Activated naive CD4-positive, alpha-beta T cell treated with anti-CD3 and anti-CD28 coated beads, Interleukin-2, amount 50 U/mL, for 16 hours (primary cell): ENCODE measurements at places on chromosomes 6 and 20.
A peak's percentile ranks its signal among the peaks of the same experiment; 100 is the strongest.

GRCh38 chr20:41960166-41960565, 342.0 kb upstream of the CHD6 start:
- no peak for DNase-seq

GRCh38 chr6:99030915-99031314, 83.2 kb upstream of the FBXL4 start:
- DNase-seq, result no peak

DNA sequence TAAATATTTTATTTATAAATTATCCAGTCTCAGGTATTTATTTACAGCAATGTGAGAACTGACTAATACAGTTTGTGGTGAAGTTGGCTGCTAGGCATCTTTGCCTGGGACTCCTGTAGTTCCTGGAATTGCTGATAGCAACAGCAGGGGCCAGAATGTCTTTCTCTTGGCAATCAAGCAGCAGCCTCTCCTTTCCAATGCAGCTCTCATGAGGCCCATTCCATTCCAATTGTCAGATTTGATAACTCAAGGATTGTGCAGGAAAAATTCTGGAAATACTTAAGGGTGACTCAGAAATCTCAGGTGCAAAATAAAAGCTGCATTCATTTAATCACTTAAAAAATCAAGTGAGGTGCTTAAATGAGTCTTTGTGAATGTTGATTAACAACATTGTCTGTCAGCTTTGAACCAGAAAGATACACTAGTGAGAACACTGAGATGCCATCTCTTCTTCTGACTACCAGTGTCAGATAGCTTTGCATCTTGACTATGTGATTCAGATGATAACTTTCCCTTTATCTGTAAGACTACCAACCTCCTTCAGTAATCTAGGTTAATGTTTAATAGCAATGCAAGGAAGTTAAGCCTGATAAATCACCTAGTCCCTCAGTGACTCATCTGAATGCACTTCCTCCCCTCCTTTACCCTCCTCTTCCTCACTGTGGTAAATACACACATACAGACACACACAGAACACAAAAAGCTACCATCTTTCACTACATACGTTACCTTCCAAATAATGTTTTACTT, 32.1 kb upstream of the COL21A1 start:
- DNase-seq, result no peak

- DNase-seq, result no peak
Observed at GRCh38 chr6:147325557-147325956, 121.3 kb downstream of the STXBP5 start.

- no peak for DNase-seq
Observed at GRCh38 chr20:44154521-44155001, 32.4 kb downstream of the JPH2 start.

- DNase-seq, result no peak
Observed at GRCh38 chr20:19304389-19304788, 91.9 kb downstream of the SLC24A3 start.

DNA sequence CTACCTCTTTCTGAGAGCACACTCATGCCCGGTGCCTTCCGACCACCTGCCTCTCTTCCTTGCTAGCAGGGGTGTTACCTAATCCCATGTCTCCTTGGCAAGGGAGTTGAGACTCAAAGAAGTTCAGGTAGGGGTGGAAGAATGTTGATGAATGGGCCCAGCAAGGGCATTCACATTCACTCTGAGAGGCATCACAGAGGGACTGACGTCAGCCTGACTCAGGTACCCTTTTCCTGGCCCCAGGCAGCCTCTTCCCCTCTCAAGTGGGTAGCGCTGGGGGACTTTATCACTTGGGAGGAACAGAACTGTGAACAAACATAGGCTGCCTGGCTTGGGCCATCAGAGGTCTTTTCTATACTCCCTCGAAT, 35.3 kb downstream of the HM13 start:
- no peak for DNase-seq

DNA sequence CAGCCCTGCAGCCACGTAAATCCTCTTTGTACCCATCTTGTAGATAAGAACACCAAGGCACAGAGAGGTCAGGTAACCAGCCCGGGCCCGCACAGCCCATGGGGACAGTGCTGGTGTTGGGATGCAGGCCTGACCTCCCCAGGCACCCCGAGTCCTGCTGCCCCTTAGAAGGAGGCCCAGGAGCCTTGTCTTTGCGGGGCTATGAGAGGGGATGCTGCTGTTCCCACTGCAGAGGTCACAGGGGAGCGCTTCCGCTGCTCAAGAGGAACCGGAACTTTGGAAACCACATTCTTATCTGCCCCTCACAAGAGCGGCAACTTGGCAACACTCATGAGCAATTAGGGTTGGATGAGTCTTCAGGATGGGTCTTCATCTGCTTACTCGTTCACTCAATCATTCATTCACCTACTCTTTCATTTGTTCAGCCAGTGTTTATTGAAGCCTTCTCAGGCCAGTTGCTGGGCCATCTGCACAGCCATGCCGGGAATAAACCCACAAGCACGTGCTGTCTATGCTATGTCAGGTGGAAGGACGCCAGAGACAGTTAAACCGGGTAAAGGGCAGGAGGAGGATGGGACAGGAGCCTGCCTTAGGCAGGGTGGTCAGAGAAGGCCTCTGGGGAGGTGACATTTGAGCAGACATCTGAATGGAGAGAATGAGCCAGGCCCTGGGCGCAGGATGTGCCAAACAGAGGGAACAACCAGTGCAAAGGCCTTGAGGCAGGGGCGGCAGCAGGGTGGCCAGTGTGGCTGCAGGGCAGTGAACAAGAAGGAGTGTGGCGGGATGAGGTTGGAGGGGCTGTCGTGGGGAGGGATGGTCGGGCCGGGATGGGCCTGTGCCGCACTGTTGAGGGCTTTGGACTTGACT, 60.8 kb downstream of the RBM38 start:
- DNase-seq, result no peak

DNA sequence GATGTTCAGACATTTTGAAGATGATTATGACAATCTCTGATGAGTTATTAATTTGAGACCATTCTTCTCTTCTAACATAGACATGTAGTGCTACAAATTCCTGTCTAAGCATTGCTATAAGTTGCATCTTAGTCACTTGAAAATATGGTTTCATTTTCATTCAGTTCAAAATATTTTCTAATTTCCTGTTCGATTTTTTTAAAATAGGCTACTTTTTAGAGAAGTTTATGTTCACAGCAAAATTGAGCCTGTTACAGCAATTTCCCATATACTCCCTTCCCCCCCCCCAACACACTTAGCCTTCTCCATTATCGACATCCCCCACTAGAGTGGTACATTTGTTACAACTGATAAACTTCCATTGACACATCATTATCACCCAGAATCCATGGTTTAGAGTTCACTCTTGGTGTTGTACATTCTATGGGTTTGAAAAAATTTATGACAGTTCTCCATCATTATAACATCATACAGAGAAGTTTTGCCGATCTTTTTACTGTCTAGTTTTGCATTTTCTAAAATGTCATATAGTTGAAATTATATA, 31.2 kb downstream of the PLAGL1 start:
- no peak for DNase-seq

GRCh38 chr6:11730641-11731040, 48.0 kb downstream of the ADTRP start:
- DNase-seq, result peak; percentile 40
